ENCODE measurements at places on chromosomes 2 and 18. TPM values are rescaled to one million over a fixed set of nuclear protein-coding genes. Genes with fewer than 3 reads are reported as not detected.

GRCh38 chr2:187383043-187383800 is 64.8 kb downstream of the CALCRL start:
- DNase-seq, result no peak

DNA sequence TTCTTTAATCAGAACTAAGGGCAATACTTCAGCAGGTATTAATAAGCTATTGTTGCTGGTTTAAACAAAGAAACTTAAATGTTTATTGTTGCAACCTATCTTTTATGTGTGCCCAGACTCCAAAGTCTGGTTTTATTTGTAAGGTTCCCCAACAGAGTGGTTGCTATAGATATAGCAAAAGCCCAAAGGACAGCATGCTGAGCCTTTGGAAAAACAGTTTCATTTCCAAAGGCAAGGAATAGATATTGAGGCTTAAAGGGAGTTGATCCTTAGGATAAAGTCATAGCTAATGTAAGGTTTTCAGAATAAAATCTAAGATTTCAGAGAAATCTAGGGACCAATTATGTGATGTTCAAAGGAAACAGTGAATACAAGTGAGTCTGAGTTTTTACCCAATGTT is 413.2 kb upstream of the SLC14A2 start:
- DNase-seq, result no peak

- DNase-seq, result no peak
These were observed 28.2 kb downstream of the CYTIP start for GRCh38 chr2:157415591-157416101.

DNA sequence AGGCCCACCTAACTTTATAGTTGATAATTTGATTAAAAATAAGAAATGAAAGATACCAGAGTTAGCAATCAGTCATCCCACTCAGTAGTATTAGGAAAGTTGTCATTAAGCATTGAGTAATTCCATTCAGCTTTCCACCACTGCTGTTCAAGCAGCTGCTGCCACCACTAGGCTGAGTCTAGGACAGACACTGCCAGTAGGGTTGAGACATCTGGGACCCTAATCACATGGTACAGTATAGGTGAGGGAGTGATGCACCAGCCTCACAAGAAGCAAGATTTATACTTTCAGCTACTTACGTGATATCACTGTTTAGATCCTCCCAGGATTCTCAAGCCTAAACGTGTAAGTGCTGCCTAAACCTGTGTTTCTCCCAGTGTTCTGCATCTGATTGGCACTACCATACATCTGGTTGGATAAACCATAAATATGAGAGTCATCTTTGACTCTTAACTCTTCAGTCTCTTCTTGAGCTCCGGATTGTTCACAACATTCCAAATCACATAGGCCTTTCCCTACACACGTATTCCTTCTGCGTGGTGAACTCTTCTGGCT is 3.2 kb downstream of the UBXN4 start:
- DNase-seq, result no peak

DNA sequence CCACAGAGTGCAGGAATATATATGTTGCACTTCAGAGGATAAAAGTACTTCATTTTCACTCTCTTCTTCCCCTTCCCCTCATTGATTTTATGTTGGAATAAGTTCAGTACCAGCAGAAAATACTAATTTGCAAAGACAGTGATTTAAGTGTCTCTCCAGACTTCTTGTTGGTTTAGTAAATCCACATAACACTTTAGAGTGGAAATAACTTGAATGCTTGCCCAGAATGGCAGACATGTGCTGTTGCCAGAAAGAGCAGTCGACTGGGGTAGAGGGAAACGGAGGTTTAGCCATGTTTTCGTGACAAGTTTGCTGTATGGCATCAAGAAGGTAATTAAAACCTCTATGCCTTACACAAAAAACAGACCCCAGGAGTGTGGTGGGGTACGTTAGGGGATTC is 246.0 kb upstream of the CXCR4 start:
- no peak for DNase-seq

DNA sequence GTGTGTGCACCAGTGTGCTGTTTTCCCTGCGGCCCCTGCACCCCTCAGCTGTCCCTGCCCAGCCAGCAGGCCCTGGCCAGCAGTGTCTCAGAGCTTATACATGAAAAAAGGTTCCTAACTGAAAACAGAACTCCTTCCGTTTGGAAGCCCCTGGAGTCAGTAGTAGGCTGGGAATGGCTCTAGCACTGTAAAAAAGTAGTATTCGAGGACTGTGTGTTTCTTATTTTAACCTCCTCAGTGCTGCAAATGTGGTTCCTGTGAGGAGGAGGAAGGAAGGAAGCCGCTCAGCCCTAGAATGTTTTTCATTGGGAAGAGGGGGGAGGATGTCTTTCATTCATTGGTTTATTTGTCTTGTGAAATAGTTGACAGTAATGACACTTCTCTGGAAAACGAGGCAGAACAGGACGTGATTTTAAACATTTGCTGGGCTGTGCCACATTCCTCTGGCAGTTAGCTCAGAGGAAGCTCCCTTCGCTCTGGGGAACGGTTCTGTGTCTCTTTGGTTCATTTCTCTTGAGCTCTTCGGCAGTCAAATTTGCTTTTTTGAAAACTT is 103.5 kb downstream of the SPTBN1 start:
- no peak for DNase-seq

- no peak for DNase-seq
These were observed 33.5 kb upstream of the EML4 start for GRCh38 chr2:42135381-42136312.

- DNase-seq, result no peak
These were observed 189.7 kb downstream of the LRRTM1 start for GRCh38 chr2:80114812-80115211.

- DNase-seq, result no peak
These were observed 128.5 kb downstream of the SPTBN1 start for GRCh38 chr2:54584598-54584997.

GRCh38 chr2:192148241-192148619 is 46.5 kb downstream of the TMEFF2 start:
- no peak for DNase-seq

DNA sequence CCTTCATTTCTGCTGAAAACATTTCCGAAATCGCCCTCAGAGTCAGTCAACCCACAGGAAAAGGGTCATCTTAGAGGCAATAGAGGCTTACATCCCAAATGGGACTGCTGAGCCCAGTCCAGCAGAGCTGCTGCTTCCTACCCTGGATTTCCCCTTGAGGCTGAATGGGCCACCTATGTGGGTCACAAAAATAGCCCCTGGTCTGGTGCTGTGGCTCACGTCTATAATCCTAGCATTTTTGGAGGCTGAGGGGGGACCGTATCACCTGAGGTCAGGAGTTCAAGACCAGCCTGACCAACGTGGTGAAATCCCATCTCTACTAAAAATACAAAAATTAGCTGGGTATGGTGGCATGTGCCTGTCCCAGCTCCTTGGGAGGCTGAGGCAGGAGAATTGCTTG is 49.3 kb downstream of the ADNP2 start:
- DNase-seq, result no peak

- no peak for DNase-seq
These were observed 8.9 kb downstream of the ADAM23 start for GRCh38 chr2:206452242-206452641.

DNA sequence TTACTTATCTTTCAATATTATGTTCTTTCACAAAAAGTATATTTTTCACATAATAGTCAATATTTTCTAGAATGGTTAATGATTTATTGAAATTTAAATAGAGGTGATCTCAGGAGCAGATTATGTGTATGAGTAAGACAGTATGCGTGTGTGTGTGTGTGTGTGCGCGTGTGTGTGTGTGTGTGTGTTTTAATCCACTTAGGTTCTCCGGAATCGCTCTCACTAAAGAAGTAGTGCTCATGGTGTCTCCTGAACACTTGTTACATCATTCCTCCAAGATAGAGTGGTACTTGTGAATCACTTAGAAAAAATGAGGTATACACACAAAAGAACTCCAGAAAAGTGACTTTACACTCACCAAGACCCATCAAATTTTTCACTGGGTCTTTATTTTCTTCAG is 91.0 kb upstream of the KCNH7 start:
- DNase-seq, result no peak

DNA sequence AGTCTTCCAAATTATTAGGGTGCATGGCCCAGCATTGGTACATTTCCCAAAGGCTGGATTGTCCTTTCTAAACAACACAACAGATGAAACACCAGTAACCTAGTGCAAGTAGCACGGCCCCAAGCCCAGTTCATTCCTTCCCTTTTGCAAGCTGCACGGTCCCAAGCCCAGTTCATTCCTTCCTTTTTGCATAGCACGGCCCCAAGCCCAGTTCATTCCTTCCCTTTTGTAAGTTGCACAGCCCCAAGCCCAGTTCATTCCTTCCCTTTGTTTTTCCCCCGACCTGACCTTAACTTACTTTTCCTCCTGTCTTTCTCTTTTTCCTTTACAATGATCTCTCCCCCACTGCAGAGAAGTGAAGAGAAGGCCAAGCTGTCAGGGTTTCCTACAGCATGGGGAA is 60.9 kb downstream of the C18orf63 start:
- no peak for DNase-seq

GRCh38 chr2:169619946-169620345 is 35.8 kb downstream of the PPIG start:
- DNase-seq, result no peak

GRCh38 chr18:30971338-30971956 is 71.1 kb downstream of the DSC3 start:
- no peak for DNase-seq

GRCh38 chr2:69208023-69208595 is 178.9 kb downstream of the GFPT1 start:
- no peak for DNase-seq

DNA sequence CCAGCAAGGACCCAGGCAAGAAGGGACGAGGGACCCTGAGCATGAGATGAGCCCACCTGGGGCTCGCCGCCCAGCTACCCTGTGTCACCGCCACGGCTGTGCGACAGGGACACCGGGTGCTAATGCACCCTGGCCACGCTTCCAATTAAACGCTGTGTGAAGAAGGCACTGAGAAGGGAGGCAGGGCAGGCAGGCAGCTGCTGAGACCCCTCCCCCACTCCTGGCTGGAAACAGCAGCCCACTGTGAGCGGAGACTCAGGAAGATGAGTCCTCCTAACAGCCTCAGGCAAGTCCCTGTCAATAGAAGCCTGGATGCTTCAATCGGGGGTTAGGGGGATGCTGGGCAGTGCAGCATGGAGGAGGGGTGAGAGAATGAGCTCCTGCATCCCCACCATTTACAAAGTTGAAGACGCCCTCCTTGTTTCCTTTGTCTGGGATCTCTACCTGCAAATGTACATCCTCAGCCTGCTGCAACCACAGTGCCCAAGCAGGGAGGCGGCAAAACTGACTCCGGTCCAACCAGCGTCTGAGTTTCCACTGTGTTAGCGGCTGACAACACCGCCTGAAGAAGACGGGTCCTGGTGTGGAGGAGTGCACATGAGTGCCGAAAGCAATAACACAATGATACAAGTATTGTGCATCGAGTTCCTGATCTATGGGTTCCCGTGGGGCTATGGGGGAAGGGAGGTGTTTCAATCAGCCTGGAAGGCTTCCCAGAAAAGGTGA is 12.8 kb downstream of the TMEM163 start:
- DNase-seq, result no peak

GRCh38 chr2:85312404-85312803 is 15.4 kb downstream of the TGOLN2 start:
- no peak for DNase-seq

DNA sequence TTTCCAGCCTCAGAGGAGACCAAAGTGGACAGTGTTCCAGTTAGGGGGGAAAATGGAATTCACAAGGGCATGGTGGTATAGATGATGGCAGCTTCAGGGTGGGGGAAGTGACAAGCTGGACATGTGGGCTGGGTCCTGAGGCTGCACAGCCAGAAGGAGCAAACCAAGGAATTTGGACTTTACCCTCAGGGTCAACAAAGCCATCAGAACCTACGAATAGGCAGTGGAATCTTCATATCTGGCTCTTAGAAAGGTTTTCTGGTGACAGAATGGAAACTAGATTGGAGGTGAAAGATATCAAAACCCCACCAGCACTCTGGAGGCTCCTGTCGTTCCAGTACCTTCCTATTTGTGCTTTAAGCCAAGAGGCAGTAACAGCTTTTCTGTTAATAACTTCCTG is 127.1 kb downstream of the SETBP1 start:
- no peak for DNase-seq

DNA sequence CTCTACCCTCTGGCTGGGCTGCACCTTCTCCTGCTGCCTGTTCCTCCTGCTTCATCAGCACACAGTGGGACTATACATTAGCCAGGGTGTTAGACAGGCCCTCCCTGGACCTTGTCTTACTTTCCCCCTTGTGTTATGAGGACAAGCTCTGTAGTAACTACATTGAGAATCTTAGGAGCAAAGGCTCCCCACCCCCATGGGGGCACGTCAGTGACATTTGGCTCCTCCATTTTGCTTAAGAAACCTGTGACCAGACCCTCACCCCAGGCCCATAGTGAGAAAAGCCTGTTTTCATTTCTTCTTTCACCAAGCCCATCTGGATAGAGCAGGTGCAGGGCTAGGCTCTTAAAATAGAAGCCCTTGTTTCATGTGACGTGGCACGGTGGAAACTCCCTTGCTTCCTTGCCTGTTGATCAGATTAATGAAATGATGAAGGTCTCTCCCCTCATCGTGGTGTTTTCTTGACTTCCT is 146.7 kb downstream of the RPIA start:
- DNase-seq, result no peak

GRCh38 chr2:40760071-40760666 is 308.3 kb upstream of the SLC8A1 start:
- no peak for DNase-seq

- DNase-seq, result no peak
These were observed 170.3 kb downstream of the HDAC4 start for GRCh38 chr2:239230318-239231052.

- no peak for DNase-seq
These were observed 23.0 kb upstream of the MSGN1 start for GRCh38 chr2:17793296-17793695.

DNA sequence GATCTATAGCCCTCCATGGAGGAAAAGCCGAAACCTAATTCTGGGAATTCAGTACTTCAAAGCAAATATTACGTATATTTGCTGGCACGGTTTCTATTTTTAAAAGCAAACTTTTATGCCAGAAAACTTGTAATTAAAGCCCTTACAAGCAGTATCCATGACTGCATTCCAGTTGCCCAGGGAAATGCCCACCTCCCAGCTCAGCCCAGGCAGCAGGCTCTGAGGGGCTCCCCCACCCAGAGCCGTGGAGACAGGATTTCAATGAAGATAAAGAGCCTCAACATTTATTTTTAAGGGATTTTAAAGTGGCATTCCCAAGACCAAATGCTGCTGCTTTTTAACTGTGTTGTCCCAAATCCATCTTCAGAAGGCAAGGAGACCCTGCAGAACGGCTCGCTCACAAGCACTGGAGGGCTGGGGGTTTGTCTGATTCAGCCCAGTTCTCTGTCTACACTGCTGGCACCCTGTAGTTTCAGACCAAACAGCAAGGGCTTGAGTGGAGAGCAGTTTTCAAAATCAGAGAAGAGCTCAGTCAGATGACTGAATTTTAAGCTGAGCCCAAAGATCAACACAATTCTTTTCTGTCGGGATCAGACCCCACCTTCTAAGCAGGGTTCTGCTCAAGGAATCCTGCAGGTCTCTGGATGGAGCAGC is 105.1 kb downstream of the KCNF1 start:
- no peak for DNase-seq

The SCN9A gene
- total RNA-seq, result 0.13 TPM

The CRYGC gene
- total RNA-seq, result not detected

The ACMSD gene
- not detected for total RNA-seq

The LINC00305 gene
- total RNA-seq, result not detected

The IL1RL1 gene
- 0.26 TPM for total RNA-seq

The HADHB gene
- total RNA-seq, result 59.9 TPM

The PARD6G gene
- 0.37 TPM for total RNA-seq

The NCKAP5 gene
- not detected for total RNA-seq

The EMILIN1 gene
- total RNA-seq, result 1.3 TPM

The GNLY gene
- total RNA-seq, result 4.3 TPM

The C2orf49 gene
- 18.8 TPM for total RNA-seq

The ZBTB7C gene
- total RNA-seq, result not detected

The TMEM150A gene
- 11.9 TPM for total RNA-seq

The CD8A gene
- total RNA-seq, result 36.9 TPM

The MIB1 gene
- 16.8 TPM for total RNA-seq

Data from activated T-cell treated with anti-CD3 and anti-CD28 coated beads, Interleukin-2, amount 50 U/mL, for 4 hours (primary cell).